ENCODE measurements at places on chromosomes 12 and 14. TPM values are rescaled to one million over a fixed set of nuclear protein-coding genes. Genes with fewer than 3 reads are reported as not detected.

DNA sequence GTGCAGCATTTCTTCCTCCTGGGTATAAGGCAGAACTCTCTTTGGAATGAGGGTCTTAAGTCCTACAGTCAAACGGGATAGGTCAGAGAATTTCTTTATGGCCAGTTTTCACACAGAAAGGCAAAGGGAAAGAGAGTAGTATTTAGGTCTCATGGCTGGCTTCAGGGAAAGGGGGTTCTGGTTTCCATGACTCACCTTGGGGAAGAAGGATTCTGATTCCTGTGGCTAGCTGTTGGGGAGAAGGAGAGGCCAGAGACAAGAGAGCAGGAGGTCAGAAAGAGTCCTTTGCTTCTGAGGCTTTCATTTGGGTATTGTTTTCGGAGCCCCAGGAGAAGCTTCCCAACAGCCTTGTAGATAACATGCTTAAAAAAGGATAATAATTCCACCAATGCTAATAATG is 332.5 kb downstream of the NPAS3 start:
- DNase-seq: no peak

Gene DENND5B
- 7.8 TPM for total RNA-seq

DNA sequence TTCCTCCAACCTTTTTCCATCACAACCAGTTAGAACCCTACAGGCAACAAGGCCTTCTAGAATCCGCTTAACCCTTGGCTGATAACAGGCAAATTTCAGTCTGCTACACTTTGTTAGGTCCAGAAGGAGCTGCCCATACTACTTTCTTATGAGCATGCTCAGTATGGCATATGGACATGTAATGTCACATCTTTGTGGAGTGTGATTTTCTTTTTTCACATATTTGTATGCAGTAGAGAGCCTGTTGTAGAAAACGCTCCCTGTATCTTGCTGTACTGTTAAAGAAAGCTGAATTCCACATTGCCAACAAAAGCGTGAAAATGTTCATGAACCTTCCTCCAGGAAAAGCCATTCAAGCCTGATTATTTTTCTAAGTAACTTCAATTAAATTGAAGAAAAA is 196.5 kb downstream of the SLC41A2 start:
- no peak for DNase-seq

DNA sequence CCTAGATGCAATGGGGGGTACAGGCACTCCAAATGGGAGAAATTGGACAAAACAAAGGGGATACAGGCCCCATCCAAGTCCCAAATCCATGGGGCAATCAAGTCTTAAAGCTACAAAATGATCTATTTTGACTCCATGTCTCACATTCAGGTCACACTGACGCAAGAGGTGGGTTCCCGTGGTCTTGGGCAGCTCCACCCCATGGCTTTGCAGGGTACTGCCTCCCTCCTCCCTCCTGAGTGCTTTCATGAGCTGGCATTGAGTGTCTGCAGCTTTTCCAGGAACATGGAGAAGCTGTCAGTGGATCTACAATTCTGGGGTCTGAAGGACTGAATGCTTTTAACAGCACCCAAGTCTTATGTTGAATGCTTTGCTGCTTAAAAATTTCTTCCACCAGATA is 274.5 kb upstream of the LRIG3 start:
- DNase-seq: no peak
